Pons (tissue), 1 donor: ENCODE measurements at places on chromosomes 2 and 18.

DNA sequence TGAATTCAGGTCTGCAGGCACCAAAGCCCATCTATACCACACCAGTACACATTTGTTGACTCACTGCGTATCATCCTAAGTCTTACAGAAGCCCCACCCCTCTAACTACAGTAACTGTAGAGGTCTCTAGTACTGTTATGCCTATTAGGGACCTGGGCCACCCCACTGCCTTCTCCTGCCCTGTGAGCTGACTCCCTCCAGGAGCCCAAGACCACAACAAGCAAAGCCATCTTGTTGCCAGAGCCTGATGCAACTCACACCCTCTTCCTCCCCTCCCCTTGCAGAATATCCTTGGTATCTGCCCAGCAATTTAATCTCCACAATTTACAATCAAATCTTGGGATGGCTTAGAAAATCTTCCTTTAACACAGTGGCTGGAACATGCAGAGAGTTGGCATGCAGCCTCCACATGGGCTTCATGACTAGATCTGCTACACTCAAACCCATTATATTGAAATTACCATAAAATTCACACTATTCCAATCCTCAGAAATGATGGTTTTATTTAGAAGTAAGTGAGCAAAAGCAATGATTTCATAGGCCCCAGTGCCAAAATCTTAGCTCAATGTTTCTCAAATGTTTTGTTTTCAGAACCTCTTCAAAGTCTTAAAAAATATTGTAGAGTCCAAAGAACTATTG lies 17.7 kb upstream of the CYP1B1 start:
- DNase-seq = no peak

DNA sequence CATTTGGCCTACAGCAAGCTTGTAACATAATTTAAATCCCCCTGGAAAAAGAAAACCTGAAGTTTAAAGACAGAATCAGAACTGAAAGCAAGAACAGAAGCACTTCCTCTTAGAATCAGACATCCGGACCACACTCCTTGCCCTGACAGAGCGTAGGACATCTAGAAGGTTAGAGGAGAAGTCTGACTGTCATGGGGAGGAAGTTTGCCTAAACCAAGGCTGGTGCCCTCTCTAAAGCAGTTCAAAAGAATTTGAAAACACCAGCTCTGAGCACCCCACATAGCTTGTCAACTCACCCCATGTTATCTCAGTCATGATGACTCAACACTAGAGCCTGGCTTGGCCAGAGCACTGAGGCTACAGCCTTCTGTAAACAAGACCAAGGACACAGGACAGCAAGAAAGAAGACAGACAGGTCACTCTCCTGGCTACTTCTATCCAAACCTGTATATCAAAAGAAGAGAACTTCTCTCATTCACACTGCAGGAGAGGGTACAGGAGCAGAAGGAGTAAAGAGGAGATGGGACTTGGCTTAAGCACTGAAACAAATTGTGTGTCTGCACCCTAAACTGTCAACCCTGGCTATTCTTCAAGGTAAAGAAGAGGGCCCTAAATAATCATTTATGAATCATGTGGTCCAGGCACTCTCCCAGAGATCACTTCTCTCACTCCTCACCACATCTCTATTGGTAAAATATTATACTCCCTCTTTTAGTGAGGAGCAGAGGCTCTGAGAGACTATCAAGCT lies 198.6 kb downstream of the MEMO1 start:
- DNase-seq = peak; percentile 76

DNA sequence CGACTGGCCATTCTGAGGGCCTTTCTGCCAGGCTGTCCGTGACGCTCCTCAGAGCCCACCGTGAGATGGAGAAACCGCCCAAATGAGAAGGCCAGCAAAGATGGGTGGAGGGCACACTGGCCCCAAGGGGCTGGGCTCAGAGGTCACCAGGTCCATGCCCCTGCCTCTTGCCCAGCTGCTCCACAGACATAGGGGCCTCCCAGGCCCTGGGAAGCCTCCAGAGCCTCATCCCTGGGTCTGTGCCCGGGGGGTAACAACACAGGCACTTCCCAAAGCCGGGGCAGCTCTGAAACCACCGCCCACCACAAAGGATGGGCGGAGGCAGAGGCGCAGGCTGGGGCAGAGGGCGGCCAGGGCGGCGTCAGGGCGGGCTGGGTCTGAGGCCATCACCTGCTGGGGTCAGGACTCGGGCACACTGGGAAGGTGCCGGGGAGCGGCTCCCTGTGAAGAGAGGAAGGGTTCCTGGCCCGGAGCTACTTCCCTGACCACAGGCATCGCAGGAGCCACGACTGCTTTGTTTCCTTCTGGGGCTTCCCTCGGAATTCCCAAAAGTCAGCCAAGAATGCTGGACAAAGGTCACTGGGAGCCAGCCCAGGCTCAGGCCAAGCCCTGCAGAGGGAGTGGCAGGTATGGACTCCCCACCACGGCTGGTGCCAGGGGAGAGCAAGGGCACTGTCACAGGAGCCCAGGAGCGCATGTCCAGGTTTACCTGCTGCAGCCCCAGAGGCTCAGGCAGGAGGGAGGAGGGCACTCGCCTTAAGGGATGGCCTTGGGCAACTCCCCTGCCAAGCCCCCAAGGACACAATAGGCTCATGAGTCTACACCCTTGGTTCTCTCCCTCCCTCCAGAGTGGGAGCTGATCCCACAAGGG lies 9.4 kb downstream of the CYP26B1 start:
- no peak for DNase-seq

DNA sequence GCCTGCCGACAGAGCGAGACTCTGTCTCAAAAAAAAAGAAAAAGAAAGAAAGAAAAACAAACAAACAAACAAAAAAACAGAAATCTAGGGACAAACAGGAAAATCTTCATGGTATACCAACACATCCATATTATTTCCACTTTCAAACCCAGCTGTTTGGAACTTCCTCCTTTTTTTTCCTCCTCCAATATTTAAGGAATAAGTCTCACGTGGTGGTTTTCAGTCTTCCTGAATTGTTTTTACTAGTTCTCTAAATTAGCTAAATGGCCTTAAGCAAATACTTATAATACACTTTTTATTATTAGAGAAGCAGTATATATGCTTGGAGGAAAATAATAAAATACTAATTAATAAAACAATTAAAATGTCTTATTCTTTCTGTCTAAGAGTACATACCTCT lies 48.7 kb upstream of the GLS start:
- no peak for DNase-seq

- no peak for DNase-seq
These were observed 20.3 kb upstream of the GLI2 start for GRCh38 chr2:120715353-120715752.

DNA sequence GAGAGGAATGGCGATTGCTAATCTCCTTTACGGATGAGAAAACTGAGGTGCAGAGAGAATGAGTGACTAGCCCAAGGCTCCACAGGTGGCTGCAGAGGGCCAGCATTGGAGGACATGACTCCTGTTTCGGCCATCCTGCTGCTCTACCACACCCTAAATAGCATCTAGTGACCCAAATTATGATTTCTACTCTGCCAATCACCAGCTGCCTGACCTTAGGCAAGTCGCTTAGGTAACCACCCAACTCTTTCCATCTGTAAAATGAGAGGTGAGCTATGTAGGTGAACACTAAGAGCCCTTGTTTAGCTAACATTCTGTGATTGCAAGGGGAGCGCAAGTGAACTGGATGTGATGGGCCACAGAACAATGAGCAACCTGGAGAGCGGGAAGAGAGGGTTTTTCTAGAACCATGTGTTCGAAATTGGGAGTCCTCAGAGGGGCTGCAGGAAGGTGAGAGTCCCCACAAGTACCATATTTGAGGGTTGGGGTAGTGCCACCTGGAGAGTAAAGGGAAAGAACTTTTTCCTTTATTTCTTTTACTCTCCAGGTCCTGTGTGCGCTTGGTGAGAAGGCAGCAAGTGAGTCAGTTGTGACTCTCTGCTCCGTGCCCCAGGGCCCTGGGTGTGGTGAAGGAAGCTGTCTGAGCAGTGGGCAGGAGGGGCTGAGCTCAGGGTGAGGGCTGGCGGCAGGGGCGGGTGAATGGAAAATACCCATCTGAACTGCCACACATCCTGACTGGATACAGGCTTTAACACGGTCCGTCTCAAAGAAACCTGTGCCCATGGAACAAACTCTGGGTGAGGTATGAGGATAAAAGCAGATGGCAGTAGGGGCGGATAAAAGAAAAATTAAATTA lies 2.4 kb downstream of the CYP27C1 start:
- no peak for DNase-seq

DNA sequence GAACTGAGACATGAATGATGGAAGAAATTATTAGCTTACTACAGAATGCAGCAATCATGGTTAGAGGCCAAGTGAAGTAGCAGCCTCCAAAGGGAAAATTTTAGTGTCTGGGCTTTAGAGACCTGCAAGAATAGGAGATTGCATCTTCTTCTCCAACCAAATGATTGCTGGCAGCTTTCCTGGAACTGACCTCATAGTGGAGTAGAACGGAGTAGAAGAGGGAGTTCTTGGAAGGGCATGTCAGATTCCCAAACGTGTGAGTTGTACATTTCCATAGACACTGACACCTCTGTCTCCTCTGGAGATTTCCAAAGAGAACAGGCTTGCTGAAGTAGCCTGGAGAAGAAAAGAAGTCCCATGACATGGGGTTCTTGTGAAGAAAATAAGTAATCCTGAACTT lies 169.8 kb upstream of the ERBB4 start:
- no peak for DNase-seq

- no peak for DNase-seq
These were observed 52.0 kb upstream of the EML4 start for GRCh38 chr2:42117182-42117579.

DNA sequence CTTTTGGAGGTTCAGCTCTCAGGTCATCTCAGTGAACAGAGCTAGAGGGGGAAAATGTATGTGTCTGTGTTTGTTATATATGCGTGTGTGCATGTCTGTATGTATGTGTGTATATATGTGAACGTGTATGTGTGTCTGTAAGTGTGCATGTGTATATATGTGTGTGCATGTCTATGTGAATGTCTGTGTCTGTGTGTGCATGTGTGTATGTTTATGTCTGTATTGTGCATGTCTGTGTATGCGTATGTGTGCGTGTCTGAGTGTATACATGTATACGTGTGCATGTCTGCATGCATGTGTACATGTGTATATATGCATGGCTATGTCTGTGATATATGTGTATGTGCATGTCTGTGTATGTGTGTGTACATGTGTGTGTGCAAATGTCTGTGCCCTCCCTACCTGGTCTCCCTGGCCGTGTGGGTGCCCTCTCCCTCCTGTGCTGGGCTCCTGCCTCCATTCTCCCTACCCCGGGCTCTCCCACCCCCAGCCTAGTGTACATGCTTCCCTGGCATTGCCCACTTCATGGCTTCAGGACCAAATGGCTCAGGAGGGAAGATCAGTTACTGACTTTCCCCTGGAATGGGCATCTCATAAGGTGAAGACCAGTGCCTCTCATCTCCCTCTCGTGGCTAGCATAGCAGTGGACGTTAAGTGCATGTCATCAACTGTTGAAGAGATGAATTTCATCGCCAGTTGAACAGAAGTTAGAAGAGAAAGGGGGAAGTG lies 49.9 kb downstream of the TRAF3IP1 start:
- no peak for DNase-seq

DNA sequence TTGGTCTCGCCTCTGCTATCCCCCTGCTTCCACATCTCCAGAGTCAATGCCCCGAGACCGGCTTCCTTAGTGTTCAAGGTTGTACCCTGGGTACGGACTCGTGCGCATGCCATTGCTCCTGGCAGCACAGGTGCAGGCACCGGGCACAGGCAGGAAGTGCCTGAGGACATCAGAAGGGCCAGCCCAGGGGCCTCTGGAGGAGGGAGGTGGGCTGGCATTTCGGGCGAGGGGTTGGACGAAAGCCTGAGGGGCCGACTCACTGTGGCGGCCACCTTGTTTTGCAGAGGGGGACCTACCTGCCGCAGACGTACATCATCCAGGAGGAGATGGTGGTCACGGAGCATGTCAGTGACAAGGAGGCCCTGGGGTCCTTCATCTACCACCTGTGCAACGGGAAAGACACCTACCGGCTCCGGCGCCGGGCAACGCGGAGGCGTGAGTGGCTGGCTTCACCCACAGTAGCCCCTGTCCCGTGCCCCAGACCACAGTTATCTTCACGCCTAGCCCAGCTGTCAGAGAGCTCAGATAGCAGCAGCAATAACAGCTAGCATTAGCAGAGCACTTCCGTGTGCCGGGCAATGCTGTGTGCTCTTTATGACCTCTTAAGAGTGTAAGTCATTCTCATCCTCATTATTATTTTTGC lies 12.5 kb downstream of the ITM2C start:
- no peak for DNase-seq

DNA sequence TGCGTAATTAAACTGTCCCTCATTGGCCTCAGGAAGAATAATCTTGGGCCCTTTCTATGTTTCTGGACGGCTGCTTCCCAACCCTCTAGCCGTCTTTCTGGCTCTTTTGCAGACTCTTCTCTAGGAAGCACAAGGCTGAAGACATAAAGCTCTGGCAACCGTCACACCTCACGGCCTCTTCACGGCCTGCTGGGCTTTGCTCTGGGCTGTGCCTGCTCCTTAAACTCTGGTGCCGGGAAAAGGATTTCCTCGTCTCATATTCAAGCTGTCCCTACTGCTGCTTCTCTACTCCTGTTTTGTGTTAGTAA lies 36.0 kb upstream of the WIPF1 start:
- peak; percentile 25 for DNase-seq

GRCh38 chr2:2464643-2465042 lies 133.6 kb upstream of the MYT1L start:
- no peak for DNase-seq

DNA sequence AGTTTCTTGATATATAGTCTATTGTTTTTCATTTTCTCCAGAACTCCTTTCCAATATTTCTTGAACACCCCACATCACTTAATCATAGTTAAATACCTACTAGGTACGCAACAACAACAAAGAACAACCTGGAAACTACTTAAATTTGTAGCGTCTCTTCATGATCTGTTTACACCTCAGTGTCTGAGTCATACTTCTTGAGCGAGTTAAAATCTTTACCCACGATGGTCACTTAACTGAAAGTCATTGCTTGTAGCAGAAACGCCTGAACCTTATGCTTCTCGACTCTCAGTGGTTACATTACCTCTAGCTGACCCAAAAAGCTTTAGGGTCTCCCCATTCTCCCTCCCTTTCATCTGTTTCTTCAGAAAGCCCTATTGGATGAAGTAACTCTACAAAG lies 131.3 kb downstream of the EN1 start:
- DNase-seq = no peak

DNA sequence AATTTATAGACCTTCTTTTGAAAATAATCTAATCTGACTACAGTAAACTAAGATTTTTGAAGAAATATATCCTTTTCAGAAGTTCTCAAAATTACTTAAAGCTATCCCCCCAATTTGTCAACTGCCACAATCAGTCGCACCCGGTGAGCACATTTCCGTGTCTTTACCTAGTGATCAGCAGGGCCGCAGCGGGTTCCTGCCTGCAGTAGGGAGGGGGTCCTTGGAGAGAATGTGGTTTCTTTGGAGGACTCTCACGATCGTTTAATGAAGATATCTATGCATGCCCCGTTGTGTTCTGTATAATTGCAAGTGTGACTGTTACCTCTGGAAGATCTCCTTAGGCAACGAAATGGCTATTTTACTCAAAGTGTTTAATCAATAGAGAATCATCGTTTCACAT lies 251.9 kb upstream of the RAB12 start:
- DNase-seq = no peak

- no peak for DNase-seq
These were observed 210.9 kb downstream of the L3MBTL4 start for GRCh38 chr18:6203791-6204190.
